ENCODE measurements at places on chromosomes 3 and 15.

DNA sequence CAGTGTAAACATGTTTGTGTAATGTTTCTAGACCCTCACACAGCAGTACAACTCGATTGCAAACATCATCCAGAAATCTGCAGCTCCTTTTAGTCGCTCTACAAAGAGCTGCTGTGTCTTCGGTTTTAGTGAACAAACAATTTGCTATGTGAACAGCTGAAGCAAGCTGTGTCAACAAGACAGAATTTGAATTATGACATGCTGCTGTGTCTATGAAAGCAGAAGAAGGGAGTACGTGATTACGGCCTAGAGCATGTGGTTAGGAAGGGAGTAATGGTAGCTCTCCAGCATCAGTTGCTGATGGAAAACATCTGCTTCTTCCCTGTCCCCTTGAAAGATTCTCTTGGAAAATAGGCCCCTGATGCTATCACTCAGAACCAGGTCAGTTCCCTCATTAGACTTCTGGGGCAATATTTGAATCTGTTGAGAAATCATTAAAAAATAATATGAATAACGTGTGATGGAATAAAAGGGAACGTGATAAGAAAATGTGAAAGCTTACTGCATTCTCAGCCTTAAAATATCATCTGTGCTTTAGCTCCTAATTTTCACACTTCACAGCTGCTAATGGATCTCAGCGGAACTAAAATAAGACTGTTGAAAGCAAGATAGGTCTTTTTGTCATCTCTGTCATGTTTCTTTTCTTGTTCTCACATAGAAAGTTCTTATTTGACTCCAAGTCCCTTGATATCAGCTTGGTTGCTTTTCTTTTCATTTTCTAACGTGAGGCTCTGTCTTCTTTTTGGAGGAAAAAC is 891.5 kb downstream of the ROBO2 start:
- no peak for DNase-seq

- DNase-seq, result no peak
These were observed 23.4 kb downstream of the SPSB4 start for GRCh38 chr3:141074529-141074928.

DNA sequence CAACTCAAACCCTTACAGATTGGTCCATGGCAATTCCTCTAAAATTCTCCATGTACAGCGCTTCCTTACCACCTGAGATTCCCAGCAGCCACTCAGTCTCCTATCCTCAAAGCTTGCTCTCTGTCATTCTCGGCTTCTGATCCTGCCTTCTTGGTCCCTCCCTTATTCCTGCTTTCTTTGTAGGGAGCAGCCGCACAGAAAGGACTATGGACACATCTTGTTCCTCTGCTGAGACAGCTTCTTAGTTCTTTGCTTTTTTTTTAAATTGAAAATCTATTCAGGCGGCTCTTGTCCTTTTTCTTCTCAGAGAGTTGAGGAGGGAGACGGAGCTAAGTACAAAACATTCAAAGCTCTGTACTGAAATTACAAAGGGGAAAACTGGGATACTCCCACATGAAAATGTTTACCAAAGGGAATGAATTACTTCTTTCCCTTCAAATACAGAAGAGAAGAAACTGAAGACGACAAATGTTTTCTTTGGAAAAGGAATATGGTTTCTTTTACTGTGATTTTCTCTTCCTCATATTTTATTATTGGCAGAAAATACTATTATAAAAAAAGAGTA is 285.1 kb downstream of the IL20RB start:
- no peak for DNase-seq

DNA sequence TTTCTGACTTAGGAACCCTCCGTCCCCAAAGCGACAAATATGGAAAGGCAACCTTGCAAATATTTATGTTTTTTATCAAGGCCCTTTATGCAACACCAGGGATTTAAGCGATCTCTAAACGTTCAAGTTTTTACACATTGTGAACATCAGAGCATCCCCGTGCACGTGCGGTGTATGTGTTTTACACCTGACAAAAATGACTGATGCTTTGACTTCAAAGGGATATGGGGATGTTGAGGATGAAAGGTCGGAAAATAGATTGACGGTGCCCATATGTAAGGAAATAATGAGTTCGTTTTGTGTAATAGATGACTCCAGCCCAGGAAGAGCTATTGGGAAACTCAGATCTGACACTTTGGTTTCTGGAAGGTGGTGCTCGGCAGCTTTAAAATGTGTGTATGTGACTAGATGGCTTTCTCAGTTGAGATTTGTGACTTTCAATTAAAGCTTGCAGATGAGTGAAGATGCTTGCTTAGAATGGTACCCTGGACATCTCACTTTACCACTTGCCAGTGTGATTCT is 866 bp downstream of the SLC49A4 start:
- DNase-seq, result no peak

DNA sequence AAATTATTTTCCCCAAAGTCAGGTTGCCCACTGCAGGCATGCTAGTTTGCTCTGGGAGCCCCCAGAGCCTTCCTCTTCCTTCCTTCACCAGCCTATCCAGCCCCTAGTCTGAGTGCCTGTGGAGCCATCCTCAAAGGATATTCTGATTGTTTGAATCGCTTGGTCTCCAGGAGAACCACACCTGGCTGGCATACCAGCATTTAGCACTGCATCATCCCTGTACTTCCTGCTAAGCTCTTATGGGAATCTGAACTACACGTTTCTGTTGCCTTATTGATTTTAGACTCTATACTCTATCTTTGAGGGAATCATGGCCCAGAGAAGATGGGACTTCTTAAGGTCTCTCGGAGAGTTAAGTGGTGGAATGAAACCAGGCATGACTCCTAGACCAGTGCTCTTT is 26.3 kb downstream of the ZBTB38 start:
- DNase-seq, result no peak

GRCh38 chr3:74301056-74301455 is 313.4 kb downstream of the CNTN3 start:
- DNase-seq, result no peak

GRCh38 chr3:111737047-111737705 is 121.9 kb upstream of the PHLDB2 start:
- no peak for DNase-seq

DNA sequence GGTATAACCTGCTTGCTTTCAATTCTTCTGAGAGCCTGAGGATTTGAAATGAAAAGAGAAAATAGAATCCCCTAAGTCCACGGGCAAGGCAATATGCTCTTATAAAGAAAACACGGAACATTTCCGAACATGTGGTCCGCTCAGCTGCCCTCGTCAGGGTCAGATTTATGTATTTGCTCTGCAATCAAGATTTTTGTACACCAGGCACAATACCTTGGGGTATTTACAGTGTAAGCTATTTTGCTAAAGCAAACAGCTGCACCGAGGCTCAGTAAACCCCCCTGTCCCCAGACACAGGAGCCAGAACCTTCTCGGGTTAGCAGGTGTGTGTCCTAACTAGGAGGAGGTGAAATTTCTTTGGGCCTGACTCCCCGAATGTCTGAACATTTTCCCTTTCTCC is 155.8 kb upstream of the LRIG1 start:
- no peak for DNase-seq

DNA sequence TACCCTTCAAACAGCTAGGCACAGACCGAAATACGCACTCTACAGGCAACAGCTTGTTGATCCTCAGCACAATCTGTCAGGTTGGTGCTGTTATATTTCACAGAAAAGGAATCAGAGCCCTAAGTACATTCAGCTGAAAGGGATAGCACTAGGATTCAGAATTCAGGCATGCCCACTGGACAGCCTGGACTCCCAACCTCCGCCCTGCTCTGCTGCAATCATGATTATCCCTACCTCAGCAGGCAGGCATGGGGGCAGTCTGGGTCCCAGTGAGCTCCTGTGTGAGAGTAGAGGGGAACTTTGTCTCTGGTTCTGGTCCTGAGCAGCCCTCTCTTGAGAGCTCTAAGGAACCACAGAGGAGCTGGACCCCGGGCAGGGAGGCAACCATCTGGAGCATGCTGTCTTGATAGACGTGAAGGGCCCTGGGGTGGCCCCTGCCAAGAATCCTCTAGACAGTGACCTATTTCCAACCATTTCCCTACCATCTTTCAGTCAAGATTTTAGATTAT is 23.4 kb upstream of the NOX5 start:
- no peak for DNase-seq

- no peak for DNase-seq
These were observed 203.0 kb downstream of the ARRDC4 start for GRCh38 chr15:98163319-98164045.
